H1 (cell line): ENCODE measurements at places on chromosomes 12 and 14. TPM values are rescaled to one million over a fixed set of nuclear protein-coding genes. Genes with fewer than 3 reads are reported as not detected.

The SRSF5 gene
- 226 and 238 TPM in 2 replicates for total RNA-seq

DNA sequence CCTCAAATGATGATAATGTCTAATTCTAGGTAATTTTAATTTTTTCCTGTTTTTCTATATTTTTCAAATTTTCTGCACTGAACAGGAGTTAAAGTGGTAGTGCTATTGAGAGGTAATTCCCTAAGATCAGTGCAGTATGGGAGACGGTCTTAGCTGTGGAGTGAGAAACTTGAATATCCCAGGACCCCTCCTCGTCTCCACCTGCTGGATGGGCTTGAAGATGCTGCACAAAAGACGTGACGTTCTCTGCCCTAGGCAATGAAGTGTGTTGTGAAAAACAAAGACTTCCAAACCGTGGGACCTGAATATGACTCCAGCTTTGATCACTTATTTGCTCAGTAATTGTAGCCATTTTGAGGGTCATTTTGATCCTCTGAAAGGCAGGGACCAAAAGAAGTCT is 298.1 kb downstream of the VRK1 start:
- DNase-seq = no peak

DNA sequence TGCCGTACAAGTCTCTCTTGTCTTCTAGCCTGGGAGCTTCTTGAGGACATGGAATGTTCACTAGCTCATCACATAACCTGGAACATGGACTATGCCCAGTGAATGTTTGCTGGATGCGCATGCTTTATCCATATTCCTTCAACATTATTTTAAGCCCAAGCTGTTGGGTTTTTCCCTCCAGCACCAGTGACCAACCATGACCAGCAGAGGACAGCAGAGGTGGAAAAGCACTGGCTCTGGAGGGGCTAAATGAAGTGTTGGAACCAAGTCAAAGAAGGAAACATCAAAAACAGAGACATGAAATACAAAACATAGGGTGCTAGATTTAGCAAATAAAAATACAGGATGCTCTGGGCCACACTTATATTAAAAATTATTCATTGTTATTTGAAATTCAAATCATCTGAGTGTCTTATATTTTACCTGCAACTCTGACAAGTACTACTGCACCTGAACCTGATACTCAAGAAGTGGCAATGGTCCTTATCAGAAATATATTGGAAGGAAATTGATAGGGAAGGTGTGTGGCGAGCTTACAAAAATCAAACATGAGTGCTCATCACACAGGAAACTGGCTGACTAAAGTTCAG is 23.1 kb upstream of the HELB start:
- DNase-seq = no peak

- no peak for DNase-seq
Observed at GRCh38 chr14:106083082-106083481, 556.7 kb downstream of the TMEM121 start.

DNA sequence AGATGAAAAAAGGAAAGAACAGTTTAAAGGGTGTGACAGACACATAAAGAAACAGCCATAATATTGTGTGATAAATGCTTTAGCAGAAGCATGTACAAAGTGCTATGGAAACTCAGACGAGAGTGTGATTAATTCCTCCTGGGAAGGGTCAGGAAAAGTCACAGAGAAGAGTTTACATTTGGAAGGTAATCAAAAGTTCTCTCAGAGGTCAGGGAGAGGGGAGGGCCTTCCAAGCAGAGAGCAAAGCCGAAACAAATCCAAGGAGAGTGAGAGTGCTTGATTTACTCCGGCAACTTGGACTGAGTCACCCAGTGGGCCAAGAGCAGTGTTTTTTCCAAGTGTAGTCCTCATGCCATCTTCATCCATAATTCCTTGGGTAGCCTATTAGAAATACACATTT is 108.3 kb downstream of the IGF1 start:
- DNase-seq = no peak

The GARIN6 gene
- not detected in 2 replicates for total RNA-seq

DNA sequence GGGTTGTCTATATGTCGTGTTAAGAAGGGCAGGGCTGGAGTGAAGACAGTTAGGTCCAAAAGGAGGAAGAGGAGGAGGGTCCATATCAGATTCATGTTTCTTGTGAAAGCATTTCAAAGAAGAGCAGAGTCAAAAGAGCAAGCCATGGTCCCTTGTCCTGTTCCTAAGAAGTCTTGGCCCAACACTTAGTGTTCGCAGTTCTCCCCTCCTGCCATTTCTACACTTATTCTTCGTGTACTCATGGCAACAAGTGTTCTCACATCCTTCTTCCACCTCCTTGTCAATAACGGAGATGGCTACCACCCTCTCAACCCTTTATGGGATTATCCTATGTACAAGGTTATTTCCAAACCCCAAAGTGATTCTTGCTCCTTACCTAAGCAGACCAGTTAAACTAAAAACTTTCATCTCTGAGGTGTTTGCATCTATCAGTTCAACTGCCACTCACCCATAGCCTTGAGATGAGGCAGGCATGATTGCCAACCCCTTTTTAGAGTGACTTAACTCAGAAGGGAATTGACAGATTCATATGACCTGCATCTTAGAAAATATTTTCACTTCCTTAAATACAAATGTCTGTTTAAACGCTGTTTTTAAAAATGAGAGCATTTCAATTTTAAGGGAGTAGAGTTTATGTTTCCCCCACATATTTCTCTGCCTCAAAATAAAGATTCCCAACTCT is 19.8 kb upstream of the RNASE2 start:
- no peak for DNase-seq

DNA sequence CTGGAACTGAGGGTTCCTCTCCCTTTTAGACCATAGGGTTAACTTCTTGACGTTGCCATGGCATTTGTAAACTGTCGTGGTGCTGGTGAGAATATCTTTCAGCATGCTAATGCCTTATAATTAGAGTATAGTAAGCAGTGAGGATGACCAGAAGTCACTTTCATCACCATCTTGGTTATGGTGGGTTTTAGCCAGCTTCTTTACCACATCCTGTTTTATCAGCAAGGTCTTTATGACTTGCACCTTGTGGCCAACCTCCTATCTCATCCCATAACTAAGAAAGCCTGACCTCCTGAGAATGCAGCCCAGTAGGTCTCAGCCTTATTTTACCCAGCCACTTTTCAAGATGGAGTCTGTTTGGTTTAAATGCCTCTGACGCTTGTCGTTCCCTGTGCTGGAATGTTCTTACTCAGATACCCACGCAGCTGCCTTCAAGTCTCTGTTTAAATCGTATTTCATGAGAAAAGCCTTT is 44.2 kb downstream of the BBS10 start:
- DNase-seq = no peak

DNA sequence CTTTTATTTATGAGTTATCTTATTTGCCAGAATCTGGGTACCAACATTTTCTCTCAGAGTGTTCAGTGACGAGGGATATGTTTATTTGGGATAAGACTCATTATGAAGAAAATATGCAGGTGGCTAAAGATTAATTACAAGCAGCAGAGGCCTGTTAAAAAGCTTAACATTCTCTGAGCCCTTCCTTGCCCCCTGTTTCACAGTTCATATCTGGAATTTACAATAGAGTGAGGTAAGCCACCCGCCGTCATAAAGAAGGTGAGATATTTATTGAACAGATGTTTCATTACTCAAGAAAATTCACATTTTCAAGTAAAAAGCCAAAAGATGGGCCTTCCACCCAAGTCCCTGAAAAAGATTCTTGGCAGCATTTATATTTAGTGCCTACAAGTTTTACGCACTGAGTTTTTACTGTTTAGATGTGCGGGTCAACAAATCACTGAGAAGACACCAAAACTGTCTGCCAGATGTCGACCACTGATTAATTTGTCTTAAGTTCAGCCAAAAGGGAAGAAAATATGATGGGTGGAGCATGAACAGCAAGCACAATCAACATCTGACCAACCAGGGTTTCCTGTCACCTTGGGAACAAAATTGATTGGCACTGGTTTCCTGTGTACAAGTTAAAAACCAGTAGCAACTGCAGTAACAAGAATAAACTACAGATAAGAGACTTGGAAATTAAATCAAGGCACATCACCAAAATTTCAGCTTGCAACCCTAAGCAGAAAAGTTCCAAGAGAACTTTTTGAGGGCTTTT is 85.5 kb upstream of the PTPRB start:
- DNase-seq = no peak
